ENCODE measurements at places on chromosomes 11 and 22.

DNA sequence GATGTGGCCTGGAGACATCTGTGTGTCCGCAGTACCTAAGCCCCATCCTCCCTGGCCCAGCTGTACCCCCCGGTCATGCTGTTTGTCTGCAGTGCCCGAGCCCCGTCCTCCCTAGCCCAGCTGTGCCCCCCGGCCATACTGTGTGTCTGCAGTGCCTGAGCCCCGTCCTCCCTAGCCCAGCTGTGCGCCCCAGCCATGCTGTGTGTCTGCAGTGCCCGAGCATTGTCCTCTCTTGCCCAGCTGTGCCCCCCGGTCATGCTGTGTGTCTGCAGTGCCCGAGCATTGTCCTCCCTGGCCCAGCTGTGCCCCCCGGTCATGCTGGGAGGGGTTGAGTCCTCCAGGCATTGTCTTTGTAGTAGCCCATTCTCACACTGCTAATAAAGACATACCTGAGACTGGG lies 7.6 kb upstream of the ARSA start:
- DNase-seq, result no peak

DNA sequence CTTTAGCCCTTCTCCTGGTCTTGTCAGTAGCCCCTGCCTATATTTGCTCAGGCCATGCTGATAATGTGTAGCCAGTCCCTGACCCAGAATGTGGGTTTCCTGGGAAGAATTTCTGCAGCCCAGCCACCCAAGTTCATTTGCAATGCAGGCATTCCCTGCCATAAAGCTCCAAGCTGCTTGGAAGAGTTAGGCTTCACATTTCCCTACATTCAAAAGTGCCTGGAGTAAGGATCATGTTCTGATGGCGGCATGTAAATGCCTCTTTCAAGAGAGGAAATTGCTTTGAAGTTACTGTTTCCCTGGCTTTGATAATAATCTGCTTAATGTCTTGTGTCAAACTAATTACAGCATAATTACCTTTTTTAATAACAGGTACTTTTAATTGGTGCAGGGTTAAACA lies 266.1 kb downstream of the MIAT start:
- DNase-seq, result no peak

DNA sequence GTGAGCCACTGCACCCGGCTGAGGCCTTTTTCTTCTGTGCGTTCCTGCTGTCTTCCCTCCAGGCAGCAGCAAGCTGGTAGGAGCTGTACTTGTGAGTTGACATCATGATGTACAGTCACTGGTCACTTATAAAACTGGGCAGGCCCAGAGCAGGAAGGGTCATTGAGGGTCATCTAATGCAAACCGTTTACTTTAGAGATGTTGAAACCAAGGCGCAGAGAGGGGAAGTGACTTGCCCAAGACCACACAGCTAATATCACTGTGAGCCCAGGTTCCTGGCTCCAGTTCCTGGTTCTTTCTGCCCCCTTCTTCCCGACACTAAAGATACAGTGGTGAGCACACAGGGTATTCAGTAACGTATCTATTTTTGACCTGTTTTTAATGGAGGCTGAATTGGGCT lies 27.3 kb downstream of the PTPRJ start:
- no peak for DNase-seq

- DNase-seq, result no peak
These were observed 25.0 kb upstream of the PRSS23 start for GRCh38 chr11:86775361-86775760.

- DNase-seq, result no peak
These were observed 27.9 kb downstream of the SLC25A17 start for GRCh38 chr22:40791241-40791640.

DNA sequence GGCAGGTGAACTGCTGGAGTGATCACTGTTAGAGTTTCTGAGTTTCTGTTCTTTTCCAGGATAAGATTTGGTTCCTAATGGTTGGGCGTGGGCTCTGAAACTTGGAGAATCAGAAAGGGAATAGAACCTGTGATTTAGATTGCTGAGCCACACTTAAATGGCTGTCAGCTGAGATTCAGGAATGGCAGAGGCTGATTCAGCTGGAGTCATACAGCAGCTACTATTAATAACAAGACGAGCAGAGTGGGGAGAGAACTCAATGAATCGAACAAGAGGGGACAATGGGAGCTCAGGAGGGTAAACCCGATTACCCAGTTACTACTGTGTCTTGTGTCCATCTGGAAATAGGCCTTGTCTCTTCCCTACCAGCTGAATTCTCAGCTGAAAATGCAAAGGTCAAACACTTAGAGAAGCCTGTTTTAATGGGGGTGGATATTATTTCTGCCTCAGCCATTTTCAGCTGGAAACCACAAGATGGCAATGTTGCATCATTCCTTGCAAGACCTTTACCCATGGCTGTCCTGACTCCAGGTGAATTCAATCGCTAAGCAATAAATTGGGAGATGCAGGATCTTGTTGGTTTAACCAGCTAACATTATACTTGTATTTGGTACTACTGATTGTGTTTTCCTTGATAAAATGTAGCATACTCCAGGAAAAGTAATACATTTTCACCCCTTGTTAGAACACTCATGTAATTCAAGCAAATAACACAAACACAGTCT lies 104.5 kb upstream of the RAG2 start:
- no peak for DNase-seq

- no peak for DNase-seq
These were observed 177.1 kb upstream of the RAG2 start for GRCh38 chr11:36775130-36775529.

GRCh38 chr11:67266449-67267187 lies at the start of gene GRK2:
TSS of gene GRK2 (plus strand) at chr11:67266473. CDS start at chr11:67266700, 227 bp downstream.
- peak; percentile 68 for DNase-seq

DNA sequence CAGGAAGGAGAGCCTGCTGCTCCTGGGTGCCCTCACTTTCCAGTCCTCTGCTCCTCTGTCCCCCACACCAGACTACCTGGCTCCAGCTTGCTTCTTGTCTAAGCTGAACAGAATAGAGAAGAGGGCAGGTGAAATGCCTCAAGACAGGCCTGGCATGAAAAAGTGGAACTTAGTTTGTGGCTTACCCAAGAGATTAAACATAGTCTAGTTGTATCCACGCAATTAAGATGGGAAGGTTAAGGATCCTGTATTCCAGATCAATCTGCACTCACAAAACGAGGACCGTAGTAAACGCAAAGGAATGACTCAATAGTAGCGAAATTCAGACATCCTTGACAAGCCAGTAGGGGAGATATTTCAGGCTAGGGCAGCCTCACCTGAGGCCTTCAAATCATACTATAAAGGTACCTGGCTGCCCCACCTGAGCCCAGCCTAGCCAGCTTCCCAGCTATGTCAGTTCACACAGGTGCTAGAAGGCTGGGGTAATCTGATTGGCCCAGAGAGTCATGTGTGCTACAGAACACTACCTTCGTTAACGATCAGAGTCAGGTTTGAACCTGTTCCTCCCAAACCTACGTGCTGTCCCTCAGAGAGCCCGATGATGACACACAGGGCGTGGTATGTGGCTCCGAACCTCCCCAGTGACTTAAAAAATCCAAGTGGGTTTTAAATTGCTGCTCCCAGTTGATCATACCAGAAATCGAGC lies 46.5 kb downstream of the AHNAK start:
- no peak for DNase-seq

DNA sequence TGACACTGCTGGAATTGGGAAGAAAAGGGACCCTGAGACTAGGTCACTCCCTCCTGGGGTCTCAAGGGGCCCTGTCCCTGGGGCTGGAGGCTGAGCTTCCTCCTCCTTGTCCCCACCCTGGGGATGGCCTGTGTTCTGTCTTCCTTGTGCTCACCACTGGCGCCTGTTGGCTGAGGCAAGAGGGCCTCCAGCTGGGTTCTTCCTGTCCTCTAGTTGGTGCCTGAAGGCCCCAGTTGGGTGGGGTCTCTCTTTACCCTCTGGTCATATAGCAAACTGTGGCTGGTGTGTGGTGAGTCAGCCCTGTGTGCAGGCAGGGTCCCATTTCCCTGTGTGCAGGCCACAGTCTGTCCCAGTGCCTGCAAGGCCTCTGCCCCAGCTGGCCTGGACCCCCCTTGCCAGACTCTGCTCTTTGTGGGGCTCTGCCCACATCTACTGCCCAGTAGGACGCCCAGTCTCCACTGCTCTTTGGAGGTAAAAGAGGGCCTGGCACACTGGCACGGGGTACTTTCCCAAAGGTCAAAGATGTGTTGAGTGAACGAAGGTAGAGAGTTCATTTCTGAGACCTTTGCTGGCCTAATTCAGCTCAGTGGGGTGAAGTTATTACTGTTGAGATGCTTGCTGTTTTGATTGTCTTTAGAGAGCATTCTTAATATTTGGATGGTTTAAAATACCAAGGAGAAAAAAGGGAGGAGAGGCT lies 55.1 kb upstream of the CLDN5 start:
- DNase-seq, result no peak

DNA sequence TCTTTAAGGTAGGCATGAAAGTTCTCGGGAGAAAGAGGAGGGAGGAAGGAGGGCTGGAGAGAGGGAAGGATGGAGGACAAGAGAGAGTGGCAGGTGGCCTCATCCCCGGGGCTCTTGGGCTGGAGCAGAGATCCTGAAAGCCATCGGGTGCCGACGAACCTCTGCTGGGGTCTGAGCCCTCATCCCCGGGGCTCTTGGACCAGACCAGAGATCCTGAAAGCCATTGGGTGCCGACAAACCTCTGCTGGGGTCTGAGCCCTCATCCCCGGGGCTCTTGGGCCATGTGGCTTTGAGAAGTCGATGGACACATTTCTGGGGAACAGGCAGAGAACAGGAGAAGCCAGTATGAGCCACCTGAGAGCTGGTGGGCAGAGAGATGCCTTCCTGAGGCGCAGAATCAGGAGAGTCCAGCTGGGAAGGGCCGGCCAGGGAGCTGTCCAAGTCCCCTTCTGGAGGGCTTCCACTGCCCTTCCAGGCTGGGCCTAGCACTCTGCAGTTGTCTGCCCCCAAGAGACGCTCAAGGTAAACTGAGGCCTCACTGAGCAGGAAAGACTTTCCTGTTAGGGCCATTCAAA lies 1398.1 kb downstream of the BRD1 start:
- DNase-seq, result no peak

- no peak for DNase-seq
These were observed 56.1 kb downstream of the AASDHPPT start for GRCh38 chr11:106133529-106133928.

DNA sequence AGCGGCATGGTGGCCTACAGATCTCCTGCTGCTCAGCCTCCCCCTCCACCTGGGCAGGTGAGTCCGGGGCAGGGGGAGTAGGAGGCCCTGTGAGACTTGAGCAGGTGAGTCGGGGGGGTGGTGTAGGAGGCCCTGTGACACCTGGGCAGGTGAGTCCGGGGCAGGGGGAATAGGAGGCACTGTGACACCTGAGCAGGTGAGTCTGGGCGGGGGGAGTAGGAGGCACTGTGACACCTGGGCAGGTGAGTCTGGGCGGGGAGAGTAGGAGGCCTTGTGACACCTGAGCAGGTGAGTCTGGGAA lies 299.3 kb downstream of the BRD1 start:
- no peak for DNase-seq

- peak; percentile 91 for DNase-seq
These were observed 237.4 kb downstream of the TTC28 start for GRCh38 chr22:28442264-28442710.

DNA sequence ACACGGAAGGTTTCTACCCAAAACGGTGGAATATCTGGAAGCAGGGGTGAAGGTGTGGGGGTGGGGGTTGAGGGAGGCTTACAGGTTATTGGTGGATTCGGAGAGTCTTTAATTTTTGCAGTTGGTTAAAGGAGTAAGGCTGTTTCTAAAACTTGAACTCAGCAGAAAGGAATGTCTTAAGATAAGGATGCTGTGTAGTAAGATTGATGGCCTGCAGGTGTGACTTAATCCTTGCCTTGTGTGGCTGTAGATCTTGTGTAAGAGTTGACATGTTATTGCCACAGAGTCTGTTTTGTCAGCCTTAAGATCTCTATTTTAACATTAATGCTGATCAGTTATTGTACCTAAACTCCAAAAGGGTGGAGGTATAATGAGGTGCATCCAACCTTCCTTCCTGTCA lies 16.4 kb upstream of the OR6M1 start:
- no peak for DNase-seq

DNA sequence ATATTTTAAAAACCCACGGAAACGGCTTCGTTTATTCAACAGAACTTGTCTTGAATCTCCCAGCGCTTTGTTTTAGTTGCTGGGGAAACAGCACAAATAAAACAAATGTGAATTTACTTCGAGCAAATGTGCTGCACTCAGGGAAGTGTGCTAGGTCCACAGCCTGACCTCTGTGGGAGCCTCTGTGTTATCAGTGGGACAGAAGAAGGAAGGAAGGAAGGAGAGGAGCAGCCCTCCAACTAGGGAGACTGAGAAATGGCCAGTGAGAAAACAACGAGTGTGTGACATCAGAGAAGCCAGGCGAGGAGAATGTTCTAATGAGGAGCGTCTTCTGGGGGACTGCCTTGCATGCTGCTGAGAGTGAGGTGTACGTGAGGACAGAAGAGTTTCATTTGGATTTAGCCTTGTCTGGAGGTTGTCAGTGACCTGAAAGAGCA lies 42.7 kb downstream of the PPP6R3 start:
- DNase-seq, result no peak

GRCh38 chr11:67522338-67522737 lies 908 bp downstream of the CABP2 start:
- no peak for DNase-seq

GRCh38 chr22:43826142-43827002 lies 14.3 kb upstream of the EFCAB6 start:
- DNase-seq, result no peak

GRCh38 chr11:2276280-2277007 lies 6.1 kb upstream of the ASCL2 start:
- no peak for DNase-seq

- DNase-seq, result no peak
These were observed 385.3 kb downstream of the DYNC2H1 start for GRCh38 chr11:103494491-103494890.

DNA sequence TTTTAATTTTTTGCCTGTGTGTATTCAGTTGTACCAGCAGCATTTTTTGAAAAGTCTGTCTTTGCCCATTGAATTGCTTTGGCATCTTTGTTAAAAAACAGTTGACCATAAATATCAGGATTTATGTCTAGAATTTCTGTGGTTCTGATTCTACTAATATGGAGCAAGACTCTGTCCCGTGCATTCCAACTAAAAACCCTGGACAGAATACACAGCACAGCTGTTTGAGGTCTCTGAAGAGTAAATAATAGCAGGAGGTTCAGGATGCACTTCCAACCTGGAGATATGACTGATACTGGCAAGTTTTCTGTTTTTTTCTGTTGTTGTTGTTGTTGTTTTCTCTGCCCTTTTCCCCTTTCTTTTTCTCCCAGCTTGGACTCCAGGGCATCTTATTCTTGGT lies 141.9 kb downstream of the TMEM135 start:
- no peak for DNase-seq
